Body of pancreas (tissue), 4 donors: ENCODE measurements at places on chromosomes 13 and 19. TPM values are rescaled to one million over a fixed set of nuclear protein-coding genes. Genes with fewer than 3 reads are reported as not detected.

- peak; percentile 88 for DNase-seq
These were observed 34.4 kb downstream of the DHRS12 start for GRCh38 chr13:51769455-51770127.

GRCh38 chr19:54691582-54692297 lies 29.0 kb downstream of the LILRB4 start:
- DNase-seq, result no peak

- DNase-seq, result no peak
These were observed 10.3 kb downstream of the PTPRS start for GRCh38 chr19:5330307-5330720.

The MEX3D gene
- total RNA-seq, result 18.8 TPM

The FXYD5 gene
- 11.5 TPM for total RNA-seq
